ENCODE measurements at places on chromosomes 13 and 19. TPM values are rescaled to one million over a fixed set of nuclear protein-coding genes. Genes with fewer than 3 reads are reported as not detected.

- DNase-seq, result no peak
Measured at GRCh38 chr13:48000559-48001113, 437 bp downstream of the SUCLA2 start.

- DNase-seq, result no peak
Measured at GRCh38 chr13:94712812-94713560, 641 bp upstream of the SOX21 start.

- no peak for DNase-seq
Measured at GRCh38 chr13:84997858-84998257, 801.4 kb downstream of the SLITRK6 start.

DNA sequence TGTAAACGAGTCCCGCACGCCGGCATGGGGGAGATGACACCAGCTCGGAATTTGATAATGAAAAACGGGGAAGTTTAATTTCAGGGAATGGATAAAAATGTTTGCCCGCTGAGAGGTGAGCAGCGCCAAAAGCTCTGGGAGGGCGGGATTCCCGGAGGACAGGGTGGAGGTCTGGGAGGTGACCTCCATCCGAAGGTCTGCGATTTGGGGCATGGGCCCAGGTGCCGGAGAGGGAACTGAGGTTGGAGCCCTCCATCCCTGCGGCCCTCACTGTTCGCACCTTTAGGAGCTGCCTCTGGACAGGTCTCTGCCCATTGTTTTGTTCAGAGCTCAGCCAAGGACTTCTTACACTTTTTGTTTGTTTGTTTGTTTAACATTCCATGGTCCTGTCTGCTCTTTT is 129.8 kb downstream of the URI1 start:
- no peak for DNase-seq

DNA sequence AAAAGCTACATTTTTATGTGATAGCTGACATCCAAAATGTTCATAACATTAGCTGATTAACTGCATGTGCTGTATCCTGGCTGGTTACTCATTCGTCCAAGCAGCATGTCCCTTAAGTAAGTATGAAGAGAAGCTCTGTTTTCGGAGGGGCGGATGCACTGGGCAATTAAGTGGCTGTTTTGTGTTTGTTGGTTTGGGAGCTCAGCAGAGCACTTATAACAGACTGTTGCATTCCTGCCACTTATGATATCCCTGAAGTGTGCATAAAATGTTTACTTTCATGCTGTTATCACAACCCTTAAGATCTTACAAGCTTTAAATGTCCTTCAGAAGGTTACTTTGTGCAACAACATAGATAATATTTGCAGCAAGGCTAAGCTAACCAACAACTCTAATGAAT is 264.1 kb downstream of the NALCN start:
- DNase-seq, result no peak

DNA sequence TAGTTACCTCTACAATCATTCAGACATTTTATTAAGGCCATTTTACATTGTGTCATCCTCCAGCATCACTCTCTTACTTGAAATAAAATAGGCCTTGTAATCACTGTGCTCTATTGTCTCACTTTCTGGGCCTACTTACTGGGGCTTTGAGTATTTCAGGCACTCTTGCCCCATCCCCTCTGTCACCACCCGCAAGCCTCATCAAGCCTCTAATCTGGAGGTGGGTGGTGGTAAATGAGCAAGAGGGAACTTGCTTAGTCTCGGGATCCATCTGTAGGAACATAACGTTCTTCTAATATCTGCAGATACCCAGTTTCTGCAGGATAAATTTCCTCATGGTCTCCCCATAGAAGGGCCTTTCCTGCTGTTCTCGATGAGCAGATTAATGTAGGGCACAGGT is 19.4 kb upstream of the GPR18 start:
- DNase-seq, result no peak

The CYSLTR2 gene
- polyA plus RNA-seq, result not detected

The ATP13A1 gene
- 74.3 TPM for polyA plus RNA-seq

The GFY gene
- polyA plus RNA-seq, result not detected
